Fibroblast of villous mesenchyme (primary cell): ENCODE measurements at places on chromosomes 6 and 20. TPM values are rescaled to one million over a fixed set of nuclear protein-coding genes. Genes with fewer than 3 reads are reported as not detected.

C6orf132 gene
- 2.6 and 4.3 TPM in 2 replicates for total RNA-seq

SLC22A23 gene
- 2.2 and 2.6 TPM in 2 replicates for total RNA-seq

COL20A1 gene
- total RNA-seq = under 0.01 TPM in 1 of 2 replicates, not detected in the other

RIPOR3 gene
- total RNA-seq = 28.1 and 29.3 TPM in 2 replicates

MAP1LC3A gene
- total RNA-seq = 13.4 and 17.1 TPM in 2 replicates

MAS1 gene
- total RNA-seq = not detected in 2 replicates

RIN2 gene
- 57.7 and 102 TPM in 2 replicates for total RNA-seq

HLA-DPB1 gene
- total RNA-seq = 5.5 and 9.1 TPM in 2 replicates

ZBTB46 gene
- total RNA-seq = 13.8 and 21.3 TPM in 2 replicates

ITPR3 gene
- total RNA-seq = 15.1 and 20.6 TPM in 2 replicates

RGS17 gene
- total RNA-seq = 1.3 and 2.9 TPM in 2 replicates

CALHM5 gene
- 4.7 and 7.7 TPM in 2 replicates for total RNA-seq

GRIK2 gene
- total RNA-seq = 15.1 and 20.6 TPM in 2 replicates

MUCL3 gene
- not detected in 2 replicates for total RNA-seq

HLA-DOB gene
- 0.32 and 0.43 TPM in 2 replicates for total RNA-seq

AKAP7 gene
- 4.2 and 4.7 TPM in 2 replicates for total RNA-seq

WFDC12 gene
- total RNA-seq = not detected in 2 replicates

ABHD16B gene
- total RNA-seq = not detected in 2 replicates

YIPF3 gene
- 57.3 and 92.8 TPM in 2 replicates for total RNA-seq

PTCHD4 gene
- 4.2 and 4.7 TPM in 2 replicates for total RNA-seq

ADA gene
- 6.4 and 10.4 TPM in 2 replicates for total RNA-seq

TMEM217 gene
- 2.9 and 3.5 TPM in 2 replicates for total RNA-seq

SUMO4 gene
- total RNA-seq = 2.6 TPM in 2 replicates

PARD6B gene
- total RNA-seq = 1.6 and 6.5 TPM in 2 replicates

TCF21 gene
- under 0.01 and 1.3 TPM in 2 replicates for total RNA-seq

SLC17A1 gene
- total RNA-seq = not detected in 2 replicates

BPIFB4 gene
- total RNA-seq = not detected in 2 replicates

CPXM1 gene
- 7.4 and 10.8 TPM in 2 replicates for total RNA-seq

COL19A1 gene
- 0.32 and 1.3 TPM in 2 replicates for total RNA-seq

COL21A1 gene
- total RNA-seq = under 0.01 and 0.64 TPM in 2 replicates

CTAGE9 gene
- not detected in 2 replicates for total RNA-seq

BMP2 gene
- 4.3 and 19.3 TPM in 2 replicates for total RNA-seq

CLDN20 gene
- total RNA-seq = not detected in 2 replicates

RUNX2 gene
- 8.6 and 9.7 TPM in 2 replicates for total RNA-seq

IDH3B gene
- total RNA-seq = 63.0 and 86.0 TPM in 2 replicates

DEFB118 gene
- total RNA-seq = not detected in 2 replicates

EPB41L2 gene
- total RNA-seq = 40.2 and 44.8 TPM in 2 replicates

TP53TG5 gene
- not detected in 2 replicates for total RNA-seq

CGA gene
- total RNA-seq = 0.32 TPM in 1 of 2 replicates, not detected in the other

TRIM10 gene
- total RNA-seq = not detected in 2 replicates

PRICKLE4 gene
- 0.64 and 0.86 TPM in 2 replicates for total RNA-seq

MUC21 gene
- total RNA-seq = not detected in 2 replicates

ASCC3 gene
- total RNA-seq = 104 and 165 TPM in 2 replicates

JPH2 gene
- total RNA-seq = 37.4 and 50.5 TPM in 2 replicates

LCA5 gene
- total RNA-seq = 3.5 and 5.2 TPM in 2 replicates

SIRPD gene
- total RNA-seq = under 0.01 TPM in 1 of 2 replicates, not detected in the other

FNDC11 gene
- 0.86 and 0.97 TPM in 2 replicates for total RNA-seq

FRK gene
- total RNA-seq = 0.32 and 0.43 TPM in 2 replicates

KCNK17 gene
- total RNA-seq = not detected in 2 replicates

SPTLC3 gene
- under 0.01 and 0.97 TPM in 2 replicates for total RNA-seq

COL11A2 gene
- total RNA-seq = under 0.01 and 0.32 TPM in 2 replicates

PPP1R16B gene
- total RNA-seq = not detected in 2 replicates

BTN1A1 gene
- total RNA-seq = not detected in 2 replicates
